Hair follicular keratinocyte (primary cell): ENCODE measurements at places on chromosomes 2 and 18. TPM values are rescaled to one million over a fixed set of nuclear protein-coding genes. Genes with fewer than 3 reads are reported as not detected.

The PAIP2B gene
- total RNA-seq = 1.1 and 1.5 TPM in 2 replicates

The RAB27B gene
- total RNA-seq = 4.3 and 5.5 TPM in 2 replicates

The MLPH gene
- total RNA-seq = 1.7 and 9.9 TPM in 2 replicates

The C2orf78 gene
- not detected in 2 replicates for total RNA-seq

The FOXI3 gene
- not detected in 2 replicates for total RNA-seq

The DCDC2C gene
- not detected in 2 replicates for total RNA-seq

The NAT8 gene
- total RNA-seq = not detected in 2 replicates

The UGT1A3 gene
- not detected in 2 replicates for total RNA-seq

The POLR1B gene
- 13.4 and 19.6 TPM in 2 replicates for total RNA-seq

The EPAS1 gene
- 88.8 and 151 TPM in 2 replicates for total RNA-seq
